Renal cortical epithelial cell (primary cell): ENCODE measurements at places on chromosomes 4 and X. TPM values are rescaled to one million over a fixed set of nuclear protein-coding genes. Genes with fewer than 3 reads are reported as not detected.

- no peak for DNase-seq
Measured at GRCh38 chrX:16867947-16868346, 2.2 kb downstream of the RBBP7 start.

GRCh38 chrX:2434270-2435163, 66.3 kb downstream of the DHRSX start:
- no peak for DNase-seq

DNA sequence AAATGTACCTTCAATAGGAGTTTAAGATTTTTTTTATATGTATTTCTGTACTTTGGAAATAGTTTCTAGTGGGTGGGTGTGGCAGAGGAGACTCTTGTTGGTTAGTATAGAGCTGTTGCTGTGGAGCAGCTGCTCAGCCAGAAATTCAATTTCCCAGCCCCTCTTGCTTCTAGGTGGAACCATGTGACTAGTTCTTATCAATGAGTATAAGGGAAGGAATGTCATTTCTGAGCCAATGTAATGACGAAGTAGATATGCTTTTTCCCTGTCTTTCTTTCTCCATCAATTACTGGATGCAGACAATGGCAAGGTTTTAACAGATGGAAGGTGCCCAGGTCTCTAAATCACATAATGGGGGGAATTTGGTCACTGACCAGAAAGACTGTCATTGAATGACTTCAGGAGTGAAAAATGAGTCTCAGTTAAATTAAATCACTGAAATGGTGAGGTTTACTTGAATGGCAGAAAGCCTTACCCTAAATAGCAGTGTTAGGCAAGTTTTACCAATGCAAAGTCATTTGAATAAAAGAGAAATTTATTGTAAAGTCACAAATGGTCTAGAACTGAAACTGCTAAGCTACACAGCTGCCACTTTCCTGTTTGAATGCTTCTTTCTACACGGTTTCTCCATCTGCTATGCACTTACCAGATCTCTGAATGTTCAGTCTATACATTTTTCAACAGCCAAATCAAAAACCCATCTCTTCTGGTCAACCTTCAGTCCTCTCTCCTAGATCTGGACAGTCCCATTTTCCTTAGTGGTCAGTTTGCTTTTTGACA, 795.4 kb upstream of the MAGEB2 start:
- DNase-seq: no peak

GRCh38 chr4:107854356-107855022, 29.8 kb downstream of the SGMS2 start:
- no peak for DNase-seq

- no peak for DNase-seq
Measured at GRCh38 chr4:123748806-123749205, 352.2 kb downstream of the SPRY1 start.

- no peak for DNase-seq
Measured at GRCh38 chr4:95411371-95412088, 137.2 kb downstream of the UNC5C start.

DNA sequence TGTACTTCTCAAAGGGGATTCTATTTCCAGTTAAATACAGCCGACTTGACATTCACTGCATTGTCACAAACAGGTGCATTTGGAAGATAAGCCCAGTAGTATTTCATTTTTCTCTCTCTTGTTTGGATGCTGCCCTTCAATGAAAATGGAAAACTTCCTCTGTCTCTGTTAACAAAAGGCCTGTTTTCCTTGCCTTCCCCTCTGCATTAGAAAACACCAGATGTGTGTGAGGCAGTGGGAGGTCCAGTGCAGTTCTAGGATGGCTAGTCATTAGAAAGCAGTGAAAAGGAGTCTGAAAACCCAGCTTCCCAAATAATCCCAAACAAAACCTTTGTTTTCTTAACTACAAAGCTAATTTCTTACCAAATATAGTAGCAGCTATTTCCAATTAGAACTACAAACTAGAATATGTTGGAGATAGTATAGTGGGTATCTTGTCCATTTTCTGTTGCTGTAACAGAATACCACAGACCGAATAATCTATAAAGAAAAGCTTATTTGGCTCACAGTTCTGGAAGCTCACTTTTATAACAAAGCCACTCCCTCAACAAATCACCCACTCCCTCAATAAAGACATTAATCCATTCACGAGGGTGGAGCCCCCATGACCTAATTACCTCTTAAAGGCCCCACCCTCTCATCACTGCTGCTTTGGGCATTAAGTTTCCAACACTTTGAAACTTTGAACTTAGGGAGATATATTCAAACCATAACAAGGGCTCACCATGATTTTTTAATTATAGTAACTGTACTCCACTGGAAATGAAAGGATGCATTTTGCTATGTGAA, 452.1 kb upstream of the RPS6KA3 start:
- no peak for DNase-seq

DNA sequence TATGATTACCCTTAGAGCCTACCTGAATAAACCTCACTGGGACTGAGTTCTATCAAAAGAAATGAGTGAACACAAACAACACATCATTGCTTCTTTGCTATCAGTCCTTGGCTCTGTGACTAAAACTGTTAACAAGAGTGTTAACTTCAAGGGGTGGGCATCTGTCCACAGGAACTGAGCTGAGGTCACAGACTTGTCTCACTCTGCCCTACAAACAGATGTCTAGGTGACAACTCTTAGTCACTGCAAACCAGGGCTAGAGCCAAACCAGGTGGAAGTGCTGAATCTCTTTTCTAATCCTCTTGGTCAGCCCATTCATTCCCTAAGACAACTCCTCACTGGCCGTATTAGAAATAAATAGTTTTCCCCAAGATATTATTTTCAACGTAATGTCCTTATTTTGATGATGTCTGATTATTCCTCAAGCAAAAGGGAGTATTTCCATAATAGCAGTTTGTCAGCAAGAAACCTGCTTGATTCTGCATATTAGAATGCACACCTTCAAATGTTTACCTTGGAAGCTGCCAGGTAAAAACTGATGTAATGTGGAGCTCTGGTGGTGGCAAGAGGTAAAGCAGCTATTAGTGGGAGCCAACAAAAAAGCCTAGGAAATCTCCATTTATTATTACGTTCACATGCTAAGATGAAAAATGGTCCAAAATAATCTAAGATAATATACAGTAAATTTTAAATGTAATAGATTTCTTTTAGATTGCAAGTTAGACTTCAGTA, 4.0 kb downstream of the COL25A1 start:
- DNase-seq: peak; percentile 27

- DNase-seq: no peak
Measured at GRCh38 chr4:182547435-182547834, 304.2 kb downstream of the TENM3 start.

- DNase-seq: no peak
Measured at GRCh38 chr4:42627885-42628646, 28.8 kb downstream of the ATP8A1 start.

GRCh38 chr4:79982601-79983322, 90.3 kb downstream of the ANTXR2 start:
- no peak for DNase-seq

- DNase-seq: no peak
Measured at GRCh38 chr4:81378386-81378785, 93.3 kb downstream of the RASGEF1B start.

GRCh38 chrX:37380924-37381323, 31.8 kb downstream of the PRRG1 start:
- DNase-seq: peak; percentile 89

YY2 gene
- 0.69 and 5.4 TPM in 2 replicates for total RNA-seq

AKAP14 gene
- not detected in 2 replicates for total RNA-seq

PSAPL1 gene
- not detected in 2 replicates for total RNA-seq

RBM47 gene
- total RNA-seq: 82.5 and 196 TPM in 2 replicates

ADAM29 gene
- total RNA-seq: not detected in 2 replicates
